ENCODE measurements at places on chromosomes 5 and 9.

DNA sequence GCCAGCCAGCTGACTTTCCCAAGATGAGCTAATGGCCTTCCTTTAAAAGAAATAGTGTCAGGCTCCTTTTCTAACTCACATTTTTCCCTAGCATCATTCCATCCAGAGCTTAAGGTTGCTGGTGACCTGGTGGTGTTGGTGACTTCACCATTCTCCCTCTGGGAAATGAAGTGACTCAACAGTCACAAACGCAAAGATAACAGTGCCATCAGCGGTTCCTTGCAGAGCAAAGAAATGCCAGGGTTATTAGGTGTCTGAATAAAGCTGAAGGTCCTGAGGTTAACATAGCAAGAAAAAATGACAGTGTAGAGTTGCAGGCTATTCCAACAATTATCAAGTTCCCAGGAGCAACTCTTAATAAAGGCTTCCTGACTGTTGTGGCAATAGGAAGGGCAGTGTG lies 111.8 kb upstream of the SLC44A1 start:
- no peak for DNase-seq

DNA sequence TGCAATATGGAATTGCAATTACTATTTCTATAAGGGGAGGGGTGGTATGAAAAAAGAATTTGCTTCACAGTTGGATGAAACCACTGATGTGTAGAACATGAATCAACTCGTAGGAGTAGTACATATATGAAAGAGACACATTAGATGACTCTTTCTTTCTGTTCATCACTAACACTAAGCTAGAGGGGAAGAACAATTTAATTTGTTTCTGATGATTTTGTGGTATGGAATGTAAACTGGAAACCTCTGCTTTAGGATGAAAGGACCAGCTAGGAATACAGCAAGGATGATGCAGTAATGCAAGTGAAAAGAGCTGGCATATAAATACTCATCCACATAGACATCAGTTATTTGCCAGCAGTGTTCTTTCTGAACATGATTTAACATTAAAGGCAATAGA lies 113.4 kb downstream of the PAPPA start:
- no peak for DNase-seq

- no peak for DNase-seq
These were observed 29.4 kb upstream of the MAN2A1 start for GRCh38 chr5:109660301-109660700.

DNA sequence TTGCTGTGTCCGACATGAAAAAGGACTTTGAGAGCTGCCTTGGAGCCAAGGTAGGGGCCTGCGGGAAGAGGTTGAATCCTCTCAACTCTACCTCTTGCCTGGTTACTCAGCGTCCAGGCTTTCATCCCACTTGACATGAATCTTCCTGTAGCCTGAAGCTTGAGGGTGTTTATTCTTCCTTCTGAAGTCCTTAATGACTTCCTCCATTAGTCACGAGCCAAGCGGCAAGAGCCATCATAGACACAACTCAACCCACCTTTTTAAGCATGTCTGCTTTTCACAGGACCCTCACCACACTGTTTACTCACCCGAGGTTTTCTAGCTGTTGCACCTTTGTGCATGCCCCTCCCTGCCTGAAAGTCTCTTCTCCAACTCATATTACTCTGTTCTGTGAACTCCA lies 40.2 kb downstream of the ACO1 start:
- DNase-seq, result no peak

GRCh38 chr9:14085810-14086209 lies 228.1 kb downstream of the NFIB start:
- DNase-seq, result no peak

DNA sequence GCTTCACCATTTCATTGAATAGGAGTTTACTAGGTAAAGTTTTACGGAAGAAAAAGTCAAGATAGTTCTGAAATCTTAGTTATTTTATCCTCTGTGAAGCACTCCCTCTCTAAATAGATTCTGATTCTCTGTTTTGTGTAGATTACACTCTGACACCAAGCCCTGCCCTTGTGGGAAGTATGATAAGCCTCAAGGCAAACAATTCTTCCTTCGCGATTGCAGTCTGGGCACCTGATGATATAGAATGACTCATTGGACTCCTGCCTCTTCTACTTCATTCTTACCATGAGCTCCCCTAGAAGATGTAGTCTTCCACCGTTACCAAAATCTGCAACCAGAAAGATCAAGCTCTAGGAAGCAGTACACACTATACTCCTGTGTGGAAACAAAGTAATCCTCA lies 626.9 kb upstream of the PTGER4 start:
- no peak for DNase-seq

DNA sequence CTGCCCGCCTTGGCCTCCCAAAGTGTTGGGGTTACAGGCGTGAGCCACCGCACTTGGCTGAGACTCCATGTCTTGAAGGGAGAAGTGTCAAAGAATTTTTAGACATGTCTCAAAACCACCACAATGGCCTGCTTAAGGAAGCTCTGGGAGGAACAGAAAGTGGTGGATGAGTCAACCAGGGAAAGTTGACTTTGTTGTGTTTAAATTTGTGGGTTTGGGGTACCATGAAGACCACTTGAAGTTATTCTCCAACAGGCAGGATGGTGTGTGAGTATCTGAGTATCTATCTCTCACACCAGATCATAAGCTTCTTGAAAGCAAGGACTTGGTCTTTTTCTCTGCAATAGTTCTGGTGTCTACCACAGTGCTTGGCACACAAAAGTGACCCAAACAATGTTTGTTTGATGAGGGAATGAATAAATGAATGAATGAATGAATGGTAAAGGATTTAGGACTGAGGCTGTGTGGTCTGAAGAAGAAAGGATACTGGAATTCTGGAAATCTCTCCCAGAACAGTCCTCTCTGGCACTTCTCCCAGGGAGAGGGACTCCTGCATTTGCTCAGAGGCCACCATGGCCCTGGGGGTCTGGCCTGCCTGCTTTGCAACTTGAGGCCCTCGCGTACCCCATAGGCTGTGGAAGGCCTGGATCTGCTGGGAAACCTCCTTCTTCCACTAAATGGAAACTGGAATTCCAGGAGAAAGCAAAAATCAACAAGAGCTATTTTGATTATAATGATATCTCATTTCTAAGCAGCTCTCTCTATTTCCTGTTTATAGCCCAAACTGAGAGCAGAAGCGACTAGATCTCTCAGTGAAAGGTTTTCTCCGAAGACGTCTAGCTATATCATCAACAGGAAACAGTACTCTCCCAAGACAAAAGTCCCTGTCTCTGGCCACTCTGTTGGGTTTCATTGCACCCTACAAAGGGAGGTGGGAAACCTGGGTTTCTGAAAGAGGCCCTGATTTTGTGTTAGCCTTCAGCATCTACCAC lies 187.9 kb downstream of the PALM2AKAP2 start:
- no peak for DNase-seq

GRCh38 chr5:168305281-168305680 lies 13.8 kb downstream of the WWC1 start:
- no peak for DNase-seq

DNA sequence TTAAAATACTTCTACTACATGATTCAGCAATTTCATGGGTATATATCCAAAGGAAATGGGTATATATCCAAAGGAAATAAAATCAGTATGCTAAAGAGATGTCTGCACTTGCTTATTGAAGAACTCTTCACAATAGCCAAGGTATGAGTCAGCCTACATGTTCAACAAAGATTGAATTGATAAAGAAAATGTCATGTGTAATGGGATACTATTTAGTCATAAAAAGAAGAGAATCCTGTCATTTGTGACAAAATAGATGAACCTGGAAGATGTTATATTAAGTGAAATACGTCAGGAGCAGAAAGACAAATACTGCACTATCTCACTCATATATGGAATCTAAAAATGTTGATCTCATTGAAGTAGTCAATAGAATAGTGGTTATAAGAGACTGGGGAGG lies 944.5 kb upstream of the CTNND2 start:
- no peak for DNase-seq

DNA sequence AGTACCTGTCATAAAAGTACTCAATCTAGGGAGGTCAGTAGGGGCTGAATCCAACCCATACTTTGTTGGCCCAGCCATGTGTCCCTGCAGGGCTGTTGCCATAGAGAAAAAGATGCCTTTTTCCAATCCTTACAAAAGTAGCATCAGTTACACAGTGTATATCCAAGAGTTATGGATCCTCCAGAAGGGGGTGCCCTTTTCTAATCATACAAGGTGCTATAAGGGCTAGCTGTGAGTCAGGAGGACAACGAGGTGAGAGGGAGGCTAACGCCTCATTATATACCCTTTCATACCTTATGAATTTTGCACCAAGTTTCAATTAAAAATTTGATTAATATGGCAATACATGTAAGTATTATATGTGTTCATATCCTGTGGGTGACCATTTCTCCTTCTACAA lies 4.8 kb downstream of the KIAA0825 start:
- no peak for DNase-seq
